Renal pelvis (tissue), 12 donors: ENCODE measurements at places on chromosomes 13 and 19. TPM values are rescaled to one million over a fixed set of nuclear protein-coding genes. Genes with fewer than 3 reads are reported as not detected.

GRCh38 chr19:4795400-4795799, 3.9 kb downstream of the FEM1A start:
- no peak for DNase-seq

- DNase-seq: no peak
Observed at GRCh38 chr19:31960474-31960873, 384.9 kb upstream of the ZNF507 start.

DNA sequence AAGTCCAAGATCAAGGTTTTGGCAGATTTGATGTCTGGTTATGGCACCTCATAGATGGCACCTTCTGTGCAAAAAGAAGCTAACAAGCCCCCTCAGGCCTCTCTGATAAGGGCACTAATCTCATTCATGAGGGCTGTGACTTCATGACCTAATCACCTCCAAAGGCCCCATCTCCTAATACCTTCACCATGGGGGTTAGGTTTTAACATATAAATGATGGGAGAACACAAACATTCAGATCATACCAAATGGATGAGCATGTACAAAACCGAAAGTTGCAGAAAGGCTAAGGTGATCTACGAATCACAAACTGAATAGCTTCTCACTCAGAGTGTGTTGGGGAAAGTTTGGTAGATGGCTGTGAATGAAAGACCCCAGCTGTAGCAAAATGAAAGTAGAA, 217.4 kb downstream of the TBC1D4 start:
- no peak for DNase-seq

- DNase-seq: peak; percentile 45
Observed at GRCh38 chr13:50080203-50080910, 65.1 kb downstream of the KCNRG start.

DNA sequence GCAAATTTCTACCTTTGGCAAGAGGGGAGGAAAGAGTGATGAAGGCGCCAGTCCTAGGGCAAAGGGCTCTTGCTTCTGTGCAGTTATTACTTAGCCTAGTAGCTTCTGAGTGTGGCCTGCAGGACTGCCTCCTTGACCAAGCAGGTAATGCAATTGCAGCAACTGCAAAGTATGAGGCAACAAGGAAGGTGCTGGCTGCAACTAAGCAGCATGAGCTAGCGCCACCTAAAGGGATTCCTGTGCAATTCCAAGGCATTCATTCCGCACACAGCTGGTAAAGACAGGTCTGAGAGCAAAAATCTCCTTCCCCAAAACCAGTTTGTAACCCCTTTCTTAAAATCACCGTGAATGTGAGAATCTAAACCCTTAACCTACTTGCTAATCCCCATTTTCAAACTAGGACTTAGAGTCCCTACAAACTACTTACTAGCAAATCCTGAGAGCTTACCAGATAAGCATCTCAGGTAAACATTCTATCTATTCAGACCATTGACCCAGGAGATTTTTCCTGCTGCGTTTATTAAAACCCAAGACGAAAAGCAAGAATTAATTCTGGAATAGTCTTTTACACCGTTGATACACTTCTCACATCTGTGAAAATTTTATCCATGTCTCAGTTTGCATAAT, 62.9 kb downstream of the DCT start:
- peak; percentile 20 for DNase-seq

DNA sequence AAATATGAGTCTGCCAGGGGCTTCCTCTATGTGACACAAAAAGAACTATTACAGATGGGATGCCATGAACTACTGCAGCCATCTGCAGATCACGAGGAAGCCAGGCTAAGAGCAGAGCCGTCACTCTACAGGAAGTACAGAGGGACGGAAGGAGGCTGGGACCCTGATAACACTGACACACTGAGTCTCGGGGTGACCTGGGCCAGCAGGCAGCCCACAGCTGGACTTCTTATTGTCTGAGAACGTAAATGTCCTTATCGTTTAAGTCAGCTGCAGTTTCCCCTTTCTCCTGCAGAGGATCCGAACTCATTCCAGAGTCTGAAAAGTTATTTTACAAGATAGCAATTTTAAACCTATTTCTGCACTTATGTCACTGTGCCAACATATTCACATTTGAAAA, 20.7 kb downstream of the PARP4 start:
- DNase-seq: no peak

GRCh38 chr19:2387367-2388288, 27.6 kb downstream of the TMPRSS9 start:
- no peak for DNase-seq

DNA sequence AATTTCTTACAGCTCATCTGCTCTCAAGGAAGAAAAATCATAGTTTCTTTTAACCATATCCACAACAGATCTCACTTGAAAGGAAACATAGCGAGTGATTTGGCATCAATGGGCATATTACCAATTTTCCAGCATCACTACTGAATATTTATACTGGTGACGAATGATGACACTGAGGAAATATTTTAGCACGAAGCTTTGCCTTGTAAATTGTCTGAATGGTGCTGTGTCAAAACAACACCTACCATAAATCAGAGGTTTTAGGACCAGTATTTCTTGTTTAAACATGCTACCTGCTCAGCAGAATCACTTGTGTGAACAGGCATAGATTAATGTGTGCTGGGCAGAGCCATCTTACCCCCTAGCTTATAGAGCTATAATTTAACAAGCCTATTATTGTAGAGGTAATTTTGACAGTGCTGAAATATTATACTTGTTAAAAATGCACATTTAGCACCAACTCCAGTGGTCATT, 146.8 kb downstream of the ABCC4 start:
- no peak for DNase-seq

- no peak for DNase-seq
Observed at GRCh38 chr13:100650326-100650725, 24.3 kb downstream of the TMTC4 start.

DNA sequence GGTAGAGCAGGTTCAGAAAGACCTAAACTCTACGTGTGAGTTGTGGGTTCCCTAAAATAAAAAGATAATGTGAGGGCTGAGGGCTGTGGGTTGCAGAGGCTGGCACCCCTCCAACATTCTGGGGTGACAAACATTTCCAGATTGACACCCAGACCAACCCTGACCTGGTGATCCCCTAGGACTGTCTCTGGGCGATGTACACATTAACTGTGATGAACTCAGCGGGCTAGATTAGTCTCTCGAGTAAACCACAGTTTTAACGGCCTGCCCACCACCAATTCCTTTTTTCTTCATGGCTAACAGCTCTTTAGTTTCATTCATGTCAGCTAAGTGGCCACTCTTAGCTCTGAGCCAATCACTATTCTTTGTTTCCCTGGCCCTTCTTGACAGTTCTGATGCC, 24.8 kb downstream of the SIAH3 start:
- DNase-seq: no peak

- DNase-seq: no peak
Observed at GRCh38 chr13:30576528-30576927, 41.2 kb upstream of the USPL1 start.

GRCh38 chr13:99062593-99062992, 84.7 kb upstream of the DOCK9 start:
- DNase-seq: peak; percentile 75

DNA sequence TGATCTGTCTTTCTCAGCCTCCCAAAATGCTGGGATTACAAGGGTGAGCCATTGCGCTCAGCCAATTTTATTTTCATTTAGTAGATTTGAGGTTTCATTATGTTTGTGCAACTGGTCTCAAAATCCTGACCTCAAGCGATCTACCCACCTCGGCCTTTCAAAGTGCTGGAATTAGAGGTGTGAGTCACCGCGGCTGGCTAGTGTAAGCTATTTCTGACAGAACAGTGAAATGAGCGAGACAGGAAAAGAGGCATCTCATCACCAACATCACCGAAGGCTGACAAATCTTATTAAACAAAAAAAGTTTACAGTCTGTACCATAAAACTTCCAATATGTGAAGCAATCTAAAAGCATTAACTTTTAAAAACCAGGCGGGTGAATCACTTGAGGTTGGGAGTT, 12.2 kb upstream of the ZNF888 start:
- no peak for DNase-seq

DNA sequence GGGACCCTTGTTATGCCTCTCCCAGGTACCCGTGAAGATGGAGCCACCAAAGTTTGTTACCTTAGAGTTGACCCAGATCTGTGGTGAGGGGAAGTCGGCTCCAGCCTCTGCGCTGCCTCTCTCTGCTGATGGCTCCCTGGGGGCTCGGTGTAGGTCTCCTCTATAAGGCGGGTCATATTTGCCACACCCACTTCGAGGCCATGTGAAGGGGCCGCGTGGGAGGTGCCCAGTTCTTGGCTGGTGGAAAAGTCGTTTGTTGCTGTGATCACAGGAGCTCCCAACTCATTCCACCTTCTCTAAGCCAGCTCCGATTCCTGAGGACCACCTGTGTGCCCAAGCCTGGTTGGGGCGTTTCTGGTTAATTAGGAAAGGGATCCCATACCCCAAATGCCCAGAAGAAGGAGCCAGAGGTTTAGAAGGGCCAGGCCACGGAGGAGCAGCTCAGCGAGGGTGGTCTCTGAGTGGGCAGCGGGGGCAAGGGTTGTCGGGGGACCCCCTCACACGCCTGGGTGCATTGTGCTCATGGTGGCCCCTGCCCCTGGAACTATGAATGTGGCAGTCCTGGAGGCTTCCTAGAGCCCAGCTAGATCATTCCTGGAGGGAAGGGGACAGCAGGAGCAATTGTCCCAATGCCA, 296.5 kb downstream of the ZNF536 start:
- DNase-seq: no peak

DNA sequence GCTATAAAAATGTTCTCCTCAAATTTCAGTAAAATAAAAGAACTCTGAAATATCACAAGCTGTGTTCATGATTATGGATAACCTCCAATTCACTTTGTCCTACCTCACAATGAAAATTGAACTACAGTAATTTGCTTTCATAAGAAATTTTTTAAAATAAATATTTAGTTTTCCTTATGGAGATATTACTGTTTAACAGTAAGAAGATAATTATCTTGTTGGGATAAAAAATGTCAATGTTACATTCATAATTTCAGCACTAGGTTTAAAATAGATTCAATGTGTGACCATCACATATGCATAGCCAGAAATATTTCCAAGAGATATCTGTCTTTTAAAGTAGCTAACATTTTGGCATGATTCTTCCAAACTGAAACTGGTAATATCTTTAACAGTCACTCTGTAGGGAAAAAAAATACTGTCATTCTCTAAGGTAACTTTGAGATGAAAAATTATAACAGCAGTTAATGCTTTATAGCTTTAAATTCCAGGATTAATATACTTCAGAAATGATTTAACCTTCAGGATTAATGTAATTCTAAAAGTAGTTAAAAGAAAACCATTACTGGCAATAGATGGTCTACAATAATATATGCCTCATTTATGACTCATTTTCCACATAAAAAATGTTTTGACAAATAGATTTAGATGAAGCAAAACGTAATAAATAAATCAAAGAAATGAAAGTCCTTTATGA, 91.3 kb downstream of the SPRY2 start:
- no peak for DNase-seq

DNA sequence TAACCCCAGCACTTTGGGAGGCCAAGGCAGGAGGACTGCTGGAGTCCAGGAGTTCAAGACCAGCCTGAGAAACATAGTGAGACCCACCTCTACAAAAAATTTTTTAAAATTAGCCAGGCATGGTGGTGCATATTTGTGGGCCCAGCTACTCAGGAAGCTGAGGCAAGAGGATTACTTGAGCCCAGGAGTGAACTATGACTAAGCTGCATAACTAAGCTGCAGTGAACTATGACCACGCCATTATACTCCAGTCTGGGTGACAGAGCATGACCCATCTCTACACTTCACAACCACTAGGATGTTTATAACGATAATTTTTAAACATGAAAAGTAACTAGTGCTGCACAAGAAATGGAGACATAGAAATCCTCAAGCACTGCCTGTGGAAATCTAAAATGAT, 352.7 kb upstream of the SGCG start:
- DNase-seq: peak; percentile 31

- DNase-seq: no peak
Observed at GRCh38 chr19:39032063-39032918, at the start of gene FBXO27. FBXO27 (minus strand) TSS chr19:39032549; CDS start chr19:39032227, 322 bp downstream.

GRCh38 chr19:57473646-57474045, 3.7 kb downstream of the ZNF772 start:
- DNase-seq: no peak

DNA sequence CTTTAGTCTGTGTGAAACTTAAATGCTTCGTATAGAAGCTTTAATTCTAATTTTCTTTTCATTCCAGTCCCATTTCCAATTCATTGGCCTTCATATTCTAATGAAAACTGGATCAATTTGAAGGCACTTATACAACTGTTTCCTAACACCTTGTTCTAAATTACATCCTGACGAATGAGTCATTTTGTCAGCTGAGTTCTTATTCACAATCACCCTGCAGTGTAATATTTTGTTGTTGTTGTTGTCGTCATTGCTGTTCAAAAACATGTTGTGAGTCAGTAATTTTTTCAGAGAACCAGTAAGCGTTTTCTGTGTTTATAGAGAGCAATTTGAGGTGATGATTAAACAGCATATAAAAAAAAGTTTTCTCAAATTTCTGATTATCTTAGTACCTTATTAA, 290.0 kb downstream of the PCDH9 start:
- no peak for DNase-seq

DNA sequence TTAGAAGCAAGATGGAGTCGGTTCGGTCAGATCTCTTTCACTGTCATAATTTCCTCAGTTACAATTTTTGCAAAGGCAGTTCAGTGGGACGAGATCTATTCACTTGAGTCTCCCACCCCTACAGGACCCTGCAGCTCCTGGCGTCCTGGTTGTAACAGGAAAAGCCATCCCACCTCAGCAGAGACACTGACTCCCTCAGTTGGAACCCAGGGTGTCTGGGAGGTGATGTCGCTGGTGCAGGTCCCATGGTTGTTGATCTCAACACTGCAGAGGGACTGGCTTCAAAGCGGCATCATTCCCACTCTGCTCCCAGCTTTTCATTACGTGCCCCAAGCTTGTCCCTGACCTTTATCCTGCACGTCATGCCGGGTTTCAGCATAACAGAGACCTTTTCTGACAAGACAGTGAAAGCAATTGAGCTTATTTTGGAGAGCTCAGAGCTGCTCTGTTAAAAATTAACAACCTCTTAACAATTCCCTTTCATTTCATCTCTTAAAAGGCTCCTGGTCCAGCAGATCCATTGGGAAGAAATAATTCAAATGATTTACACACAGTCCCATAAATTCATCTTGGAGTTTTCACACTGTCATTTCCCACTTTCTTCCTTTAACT, 17.6 kb upstream of the COG3 start:
- DNase-seq: no peak

The PRTN3 gene
- 1.4 TPM for polyA plus RNA-seq

The CEACAM4 gene
- polyA plus RNA-seq: not detected

The NCAN gene
- polyA plus RNA-seq: 0.13 TPM

The KIR2DL3 gene
- not detected for polyA plus RNA-seq

The RNF225 gene
- polyA plus RNA-seq: not detected

The CPB2 gene
- polyA plus RNA-seq: 0.10 TPM

The USPL1 gene
- 26.0 TPM for polyA plus RNA-seq

The ZNF681 gene
- 5.4 TPM for polyA plus RNA-seq
